ENCODE measurements at places on chromosomes 4 and X. TPM values are rescaled to one million over a fixed set of nuclear protein-coding genes. Genes with fewer than 3 reads are reported as not detected.

The DCTD gene
- 71.8 TPM for polyA plus RNA-seq

The THAP9 gene
- 6.9 TPM for polyA plus RNA-seq

The CPZ gene
- polyA plus RNA-seq, result 11.9 TPM

The AMBN gene
- not detected for polyA plus RNA-seq

The ARHGAP6 gene
- 3.9 TPM for polyA plus RNA-seq

The SLITRK4 gene
- 15.6 TPM for polyA plus RNA-seq
